ENCODE measurements at places on chromosomes 2 and 18. TPM values are rescaled to one million over a fixed set of nuclear protein-coding genes. Genes with fewer than 3 reads are reported as not detected.

ALMS1 gene
- total RNA-seq = 10.7 TPM

- no peak overlapping the region for H3K27ac ChIP-seq
- H3K4me1 ChIP-seq = no peaks in the 10 kb centered on the region
- DNase-seq = no peak
These were observed 159.4 kb downstream of the TPO start for GRCh38 chr2:1572638-1573037.

DNA sequence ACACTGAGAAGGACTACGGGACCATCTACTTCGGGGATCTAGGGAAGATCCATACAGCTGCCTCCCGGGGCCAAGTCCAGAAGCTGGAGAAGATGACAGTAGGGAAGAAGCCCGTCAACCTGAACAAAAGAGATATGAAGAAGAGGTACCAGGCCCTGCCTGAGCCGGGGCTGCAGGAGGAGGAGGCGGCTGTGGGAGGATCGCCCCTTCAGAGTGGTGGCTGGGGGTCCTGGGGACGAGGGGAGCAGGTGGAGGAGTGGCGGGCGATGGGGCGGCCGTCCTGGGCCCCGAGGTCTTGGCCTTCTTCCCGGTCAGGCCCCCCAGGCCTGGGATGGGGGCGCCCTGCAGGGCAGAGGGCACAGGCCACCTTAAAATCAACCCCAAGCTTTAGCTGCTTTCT lies 524 bp downstream of the ANKRD30B start:
- H3K4me3 ChIP-seq = no peak overlapping the region
- DNase-seq = no peak
- no peaks in the 10 kb centered on the region for H3K4me1 ChIP-seq
- no peaks in the 10 kb centered on the region for H3K36me3 ChIP-seq
- no peak overlapping the region for H3K27ac ChIP-seq
- H3K27me3 ChIP-seq = peaks cover 7% of the 10 kb centered on the region

DNA sequence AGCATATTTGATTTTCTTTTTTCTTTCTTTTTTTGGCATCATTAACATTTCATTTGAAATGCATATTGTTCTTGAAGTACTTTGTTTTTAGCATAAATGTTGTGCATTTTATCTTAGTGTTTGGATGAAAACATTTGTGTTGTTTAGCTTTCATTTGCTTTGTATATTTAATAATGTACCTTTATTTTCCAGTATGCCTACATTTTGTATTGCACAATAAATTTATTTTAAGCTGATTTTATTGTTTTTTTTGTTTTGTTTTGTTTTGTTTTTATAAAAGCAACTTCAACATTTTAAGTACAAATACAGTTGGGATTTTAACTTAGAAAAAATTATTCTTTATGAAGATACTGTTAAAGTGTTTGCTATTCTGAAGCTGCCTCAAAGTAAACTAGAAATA lies 54.4 kb downstream of the GLS start:
- no peaks in the 10 kb centered on the region for H3K27me3 ChIP-seq
- DNase-seq = no peak
- H3K36me3 ChIP-seq = peaks cover 8% of the 10 kb centered on the region

CRYGC gene
- not detected for total RNA-seq

DNA sequence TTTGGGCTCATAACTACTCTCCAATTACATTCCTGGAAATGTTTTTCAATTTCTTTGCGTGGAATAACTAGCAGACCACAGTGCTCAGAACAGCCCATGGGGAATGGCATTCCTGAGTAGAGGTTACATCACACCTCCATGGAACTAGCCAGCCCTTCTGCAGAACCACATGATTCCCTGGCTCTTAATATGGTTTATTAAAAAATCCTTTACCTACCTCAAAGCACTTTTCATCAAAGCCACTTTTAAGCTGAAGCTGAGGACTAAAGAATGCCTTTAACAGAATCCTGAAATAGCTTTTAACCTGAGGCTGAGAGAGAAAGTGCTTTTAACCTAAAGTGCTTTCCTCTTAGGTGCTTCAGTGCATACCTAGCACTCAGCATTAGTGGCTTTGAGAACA lies 376.3 kb downstream of the ARHGAP15 start:
- H3K27me3 ChIP-seq = no peaks in the 10 kb centered on the region
- no peak overlapping the region for H3K27ac ChIP-seq
- H3K36me3 ChIP-seq = no peaks in the 10 kb centered on the region
- H3K4me1 ChIP-seq = no peaks in the 10 kb centered on the region
- H3K4me3 ChIP-seq = no peak overlapping the region

- H3K27me3 ChIP-seq = no peaks in the 10 kb centered on the region
- DNase-seq = no peak
- no peak overlapping the region for H3K27ac ChIP-seq
- no peaks in the 10 kb centered on the region for H3K4me1 ChIP-seq
These were observed 449.9 kb downstream of the LRATD1 start for GRCh38 chr2:15082105-15083058.

UGT1A8 gene
- total RNA-seq = not detected

GRCh38 chr2:140509765-140510164 lies 1621.1 kb downstream of the LRP1B start:
- no peak overlapping the region for H3K4me3 ChIP-seq
- H3K36me3 ChIP-seq = no peaks in the 10 kb centered on the region
- DNase-seq = no peak
- no peaks in the 10 kb centered on the region for H3K4me1 ChIP-seq
- H3K27me3 ChIP-seq = no peaks in the 10 kb centered on the region

DNA sequence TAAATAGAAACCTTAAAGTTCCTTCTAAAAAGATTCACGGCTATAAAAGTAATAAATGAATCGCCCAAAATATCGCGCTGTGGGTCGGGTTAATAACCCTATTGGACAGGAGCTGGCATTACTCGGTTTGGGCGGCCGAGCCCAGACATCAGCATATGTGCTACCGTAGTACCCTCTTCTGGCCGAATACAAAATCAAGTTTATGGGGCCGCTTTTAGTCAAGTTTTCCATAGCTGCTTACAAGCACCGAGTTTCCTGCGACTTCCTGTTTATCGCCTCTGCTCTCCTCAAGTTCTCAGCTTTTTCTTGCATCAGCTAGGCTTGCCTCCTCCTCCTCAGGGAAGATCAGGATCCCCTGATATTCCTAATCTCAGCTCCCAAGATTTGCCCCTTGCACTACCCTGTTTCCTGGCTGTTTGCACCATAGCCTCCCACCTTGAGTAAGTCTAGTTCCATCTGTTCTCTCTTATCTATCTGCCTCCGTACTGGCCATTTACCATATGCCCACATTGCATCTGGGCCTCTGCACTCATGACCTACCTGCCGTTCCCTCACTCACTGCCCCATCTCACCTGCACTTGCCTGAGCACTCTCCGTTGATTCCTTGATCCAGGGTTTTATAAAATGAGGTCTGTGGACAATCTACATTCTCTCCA lies 56.1 kb downstream of the SLC35F5 start:
- H3K4me1 ChIP-seq = no peaks in the 10 kb centered on the region
- no peak overlapping the region for H3K27ac ChIP-seq
- H3K27me3 ChIP-seq = no peaks in the 10 kb centered on the region
- DNase-seq = no peak
- no peak overlapping the region for H3K4me3 ChIP-seq

- H3K4me3 ChIP-seq = no peak overlapping the region
- H3K27me3 ChIP-seq = no peaks in the 10 kb centered on the region
- no peak for DNase-seq
These were observed 2.5 kb downstream of the CABLES1 start for GRCh38 chr18:23137788-23138216.

DNA sequence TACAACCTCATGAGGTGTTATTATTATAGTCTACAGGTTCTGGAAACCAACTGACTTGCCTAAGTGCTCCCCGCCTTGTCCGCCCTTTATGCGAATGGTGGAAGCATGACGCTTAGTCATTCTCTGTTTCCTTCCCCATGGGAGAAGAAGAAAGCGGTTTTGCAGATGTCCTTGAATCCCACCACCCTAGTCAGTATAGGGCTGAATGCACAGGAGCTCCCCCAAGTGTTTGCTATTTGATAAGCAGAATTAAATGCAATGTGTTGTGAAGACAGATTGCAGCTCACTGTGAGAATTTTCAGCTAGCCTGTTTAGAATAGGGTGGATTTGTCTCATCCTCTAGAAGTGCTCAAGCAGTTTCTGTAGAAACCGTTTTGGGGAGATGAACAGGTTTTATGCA lies 652.0 kb downstream of the DCC start:
- no peaks in the 10 kb centered on the region for H3K27me3 ChIP-seq
- H3K4me1 ChIP-seq = no peaks in the 10 kb centered on the region
- H3K27ac ChIP-seq = no peak overlapping the region
- DNase-seq = no peak
- H3K36me3 ChIP-seq = no peaks in the 10 kb centered on the region

- no peak overlapping the region for H3K27ac ChIP-seq
- H3K27me3 ChIP-seq = no peaks in the 10 kb centered on the region
- DNase-seq = no peak
- no peak overlapping the region for H3K4me3 ChIP-seq
- H3K36me3 ChIP-seq = no peaks in the 10 kb centered on the region
These were observed 220.1 kb downstream of the OTX1 start for GRCh38 chr2:63270717-63271116.

DNA sequence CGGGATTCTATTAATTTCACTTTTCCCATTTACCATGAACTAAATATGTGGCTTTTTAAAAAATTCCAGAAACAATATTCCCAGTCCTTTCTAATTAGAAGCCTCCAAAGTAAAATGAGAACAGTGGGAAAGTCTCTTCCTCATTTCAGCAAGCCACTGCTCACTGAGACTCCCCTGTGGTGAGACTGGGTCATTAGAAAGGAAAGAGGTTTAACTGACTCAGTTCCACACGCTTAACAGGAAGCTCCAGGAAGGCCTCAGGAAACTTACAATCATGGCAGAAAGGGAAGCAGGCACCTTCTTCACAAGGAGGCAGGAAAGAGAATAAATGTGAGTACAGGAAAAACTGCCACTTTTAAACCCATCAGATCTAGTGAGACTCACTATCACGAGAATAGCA lies 258.9 kb upstream of the CHAC2 start:
- no peak for DNase-seq
- no peak overlapping the region for H3K27ac ChIP-seq
- H3K27me3 ChIP-seq = no peaks in the 10 kb centered on the region
- H3K4me3 ChIP-seq = no peak overlapping the region
- no peaks in the 10 kb centered on the region for H3K4me1 ChIP-seq

UGT1A5 gene
- not detected for total RNA-seq

LCT gene
- not detected for total RNA-seq

DNA sequence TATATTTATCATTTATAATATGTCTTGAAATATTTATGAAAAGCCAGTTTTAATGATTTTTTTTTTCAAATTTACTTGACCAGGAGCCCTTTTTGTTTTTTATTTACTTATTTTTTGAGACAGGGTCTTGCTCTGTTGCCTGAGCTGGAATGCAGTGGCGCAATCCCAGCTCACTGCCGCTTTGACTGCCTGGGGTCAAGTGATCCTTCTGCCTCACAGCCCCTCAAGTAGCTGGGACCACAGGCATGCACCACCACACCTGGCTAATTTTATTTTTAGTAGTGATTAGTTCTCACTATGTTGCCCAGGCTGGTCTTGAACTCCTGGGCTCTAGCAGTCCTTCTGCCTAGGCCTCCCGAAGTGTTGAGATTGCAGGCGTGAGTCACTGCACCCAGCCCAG lies 5.7 kb downstream of the EPB41L5 start:
- H3K36me3 ChIP-seq = no peaks in the 10 kb centered on the region
- no peak overlapping the region for H3K27ac ChIP-seq
- peaks cover 18% of the 10 kb centered on the region for H3K4me1 ChIP-seq
- no peak for DNase-seq

- no peak overlapping the region for H3K4me3 ChIP-seq
- H3K27ac ChIP-seq = peak overlapping the region; percentile 61
- peaks cover 82% of the 10 kb centered on the region for H3K4me1 ChIP-seq
- no peak for DNase-seq
- H3K27me3 ChIP-seq = no peaks in the 10 kb centered on the region
- H3K36me3 ChIP-seq = no peaks in the 10 kb centered on the region
These were observed 137.7 kb downstream of the THADA start for GRCh38 chr2:43458014-43458628.

DNA sequence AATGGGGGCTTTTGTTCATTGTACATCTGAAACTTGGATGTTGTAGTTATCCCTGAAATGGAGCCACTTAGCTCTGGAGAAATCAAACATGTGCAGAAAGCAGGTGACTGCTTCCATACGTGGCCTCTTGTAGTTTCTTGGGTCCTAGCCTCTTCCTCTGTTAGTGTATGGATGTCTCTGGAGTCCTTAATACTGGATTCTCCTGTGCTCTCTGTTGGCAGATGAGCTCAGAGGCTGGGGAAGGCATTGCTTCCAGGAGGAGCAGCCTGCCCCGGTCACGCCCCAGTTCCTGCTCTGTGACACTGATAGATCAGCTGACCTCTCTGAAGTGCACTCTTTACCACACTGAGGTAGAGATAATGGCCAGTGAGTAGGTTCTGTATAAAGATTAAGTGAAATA lies 176.2 kb downstream of the LDLRAD4 start:
- no peaks in the 10 kb centered on the region for H3K36me3 ChIP-seq
- no peaks in the 10 kb centered on the region for H3K4me1 ChIP-seq
- no peak overlapping the region for H3K4me3 ChIP-seq

RGPD3 gene
- total RNA-seq = 0.06 TPM

MYO5B gene
- 9.3 TPM for total RNA-seq

VWA3B gene
- not detected for total RNA-seq

DNA sequence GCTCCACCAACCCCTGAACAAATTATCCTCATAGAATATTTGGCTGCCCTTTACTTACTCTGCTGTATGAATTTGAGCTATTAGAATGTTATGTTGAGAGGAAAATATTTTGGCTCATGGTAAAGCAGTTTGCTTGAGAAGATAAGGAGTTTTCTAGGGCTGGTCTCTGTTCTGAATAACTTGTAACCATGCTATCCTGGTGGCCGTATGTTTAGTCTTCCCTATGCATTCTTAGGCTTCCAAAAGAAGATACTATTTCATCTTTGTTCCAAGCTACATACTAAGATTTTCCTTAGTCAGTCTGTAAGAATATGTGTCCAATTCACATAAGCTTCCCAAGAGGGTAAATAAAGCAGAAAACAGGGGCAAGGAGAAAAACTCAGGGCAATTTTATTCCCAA lies 1105.1 kb upstream of the PIK3C3 start:
- H3K27ac ChIP-seq = no peak overlapping the region
- H3K27me3 ChIP-seq = no peaks in the 10 kb centered on the region
- H3K4me3 ChIP-seq = no peak overlapping the region
- no peaks in the 10 kb centered on the region for H3K4me1 ChIP-seq

DNA sequence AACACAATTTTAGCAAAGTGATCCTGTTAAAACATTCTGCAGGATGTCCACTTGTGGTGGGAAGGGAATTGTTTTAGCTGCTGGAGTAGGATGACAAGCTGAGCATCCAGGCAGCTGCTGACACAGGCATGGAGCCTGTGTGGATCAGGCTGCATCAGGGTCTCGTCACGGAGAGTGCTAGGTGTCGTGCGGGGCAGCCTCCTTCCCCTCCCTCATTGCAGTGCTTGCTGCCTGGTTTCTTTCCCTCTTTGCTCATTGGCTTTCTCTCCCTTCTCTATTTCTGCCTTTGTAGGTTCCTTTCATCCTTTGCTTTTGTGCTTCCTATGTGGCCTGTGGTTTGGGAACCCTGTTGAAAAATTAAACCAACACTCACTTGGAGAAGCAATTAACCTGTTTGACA lies 172.9 kb downstream of the TPGS2 start:
- no peaks in the 10 kb centered on the region for H3K36me3 ChIP-seq
- DNase-seq = no peak
- no peaks in the 10 kb centered on the region for H3K27me3 ChIP-seq
- no peaks in the 10 kb centered on the region for H3K4me1 ChIP-seq
- no peak overlapping the region for H3K27ac ChIP-seq

- H3K27ac ChIP-seq = no peak overlapping the region
- DNase-seq = no peak
- H3K27me3 ChIP-seq = no peaks in the 10 kb centered on the region
- H3K36me3 ChIP-seq = no peaks in the 10 kb centered on the region
- no peak overlapping the region for H3K4me3 ChIP-seq
These were observed 108.4 kb downstream of the COPS8 start for GRCh38 chr2:237194081-237194480.

GRCh38 chr2:196341277-196341841 lies 170.0 kb upstream of the STK17B start:
- no peak overlapping the region for H3K4me3 ChIP-seq
- no peak for DNase-seq
- no peaks in the 10 kb centered on the region for H3K36me3 ChIP-seq
- no peak overlapping the region for H3K27ac ChIP-seq
- no peaks in the 10 kb centered on the region for H3K4me1 ChIP-seq
